ENCODE measurements at places on chromosomes 6 and 20. TPM values are rescaled to one million over a fixed set of nuclear protein-coding genes. Genes with fewer than 3 reads are reported as not detected.

GRCh38 chr6:137902699-137903098 lies 35.6 kb downstream of the TNFAIP3 start:
- DNase-seq: no peak

XKR7 gene
- total RNA-seq: not detected

DNA sequence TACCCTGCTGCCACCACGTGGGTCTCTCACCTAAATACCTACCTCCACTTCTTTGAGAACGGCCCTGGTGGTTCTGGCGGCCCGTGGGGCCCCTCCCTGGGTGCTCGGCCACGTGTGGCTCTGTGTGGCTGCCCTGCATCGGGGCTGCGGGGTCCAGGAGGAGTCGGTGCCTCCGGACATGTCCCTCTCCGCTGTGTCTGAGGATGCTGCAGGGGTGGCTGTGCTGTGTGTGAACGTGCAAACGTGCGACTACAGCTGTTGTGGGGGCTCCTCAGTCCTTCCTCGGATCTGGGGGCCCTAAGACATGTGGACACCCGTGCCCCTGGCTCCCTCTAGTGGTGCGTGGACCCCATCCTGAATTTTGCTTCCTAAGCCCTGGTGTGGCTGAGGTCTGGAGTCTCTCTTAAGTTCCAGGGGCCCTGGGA lies 691.8 kb downstream of the QKI start:
- no peak for DNase-seq

DNA sequence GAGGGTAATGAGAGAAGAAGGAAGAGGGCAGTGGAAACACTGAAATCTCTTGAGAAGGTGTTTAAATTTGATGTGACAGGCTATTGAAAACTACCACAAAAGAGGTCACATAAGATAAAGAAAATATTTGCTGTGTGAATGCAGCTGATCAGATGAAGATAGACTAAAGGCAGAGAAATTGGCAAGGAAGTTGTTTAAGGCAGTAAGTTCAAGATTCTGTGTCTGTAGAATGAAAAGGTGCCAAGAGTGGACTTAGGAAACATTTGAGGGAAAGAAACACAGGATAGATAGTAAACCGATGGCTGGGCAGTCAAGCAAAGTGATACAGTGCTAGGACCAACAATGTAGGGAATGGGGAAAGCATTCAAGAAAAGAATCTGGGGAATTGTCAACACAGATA lies 332.3 kb upstream of the MARCKS start:
- no peak for DNase-seq

DNA sequence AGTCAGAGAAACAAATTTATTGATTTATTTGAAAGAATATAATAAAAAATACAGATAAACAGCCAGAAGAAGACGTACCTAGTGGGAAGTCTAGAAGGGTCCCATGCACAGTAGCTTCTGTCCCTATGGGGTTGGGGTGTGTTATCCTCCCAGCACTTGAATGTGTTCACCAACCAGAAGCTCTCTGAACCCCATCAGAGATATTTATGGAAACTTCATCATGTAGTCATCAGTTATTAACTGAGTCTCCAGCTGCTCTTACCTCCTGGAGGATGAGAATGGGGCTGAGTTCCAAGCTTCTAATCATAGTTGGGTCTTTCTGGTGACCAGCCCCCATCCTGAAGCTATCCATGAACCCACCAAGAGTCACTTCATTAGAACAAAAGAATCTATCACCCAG lies 15.4 kb upstream of the USP45 start:
- no peak for DNase-seq

RAET1G gene
- 0.74 TPM for total RNA-seq

- DNase-seq: no peak
Observed at GRCh38 chr6:19864285-19864684, 27.1 kb downstream of the ID4 start.

VGLL2 gene
- not detected for total RNA-seq

DNA sequence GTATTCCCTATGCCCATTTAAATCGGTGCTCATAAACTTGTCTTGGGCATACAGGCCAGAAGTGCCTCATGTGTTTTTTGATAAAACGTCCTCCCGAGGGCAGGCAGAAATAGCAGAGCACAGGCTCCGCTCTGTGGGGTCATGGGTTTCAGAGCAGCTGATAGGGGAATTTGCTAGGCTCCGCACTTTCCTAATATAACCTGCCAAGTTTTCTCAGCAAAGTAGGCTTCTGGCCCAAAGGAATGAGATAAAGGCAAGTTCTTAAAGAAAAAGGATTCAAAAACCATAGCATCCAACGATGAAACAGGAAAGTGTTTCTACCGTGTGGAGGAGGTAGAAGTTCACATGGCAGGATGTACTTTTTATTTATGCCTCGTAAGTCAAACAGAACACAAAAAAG lies 69.8 kb upstream of the RALGAPA2 start:
- no peak for DNase-seq

APCDD1L gene
- 1.5 TPM for total RNA-seq
